ENCODE measurements at places on chromosomes 11 and 22.
A peak's percentile ranks its signal among the peaks of the same experiment; 100 is the strongest.

- DNase-seq = peak; percentile 79
Observed at GRCh38 chr11:117861151-117862018, 15.1 kb downstream of the FXYD6 start.

DNA sequence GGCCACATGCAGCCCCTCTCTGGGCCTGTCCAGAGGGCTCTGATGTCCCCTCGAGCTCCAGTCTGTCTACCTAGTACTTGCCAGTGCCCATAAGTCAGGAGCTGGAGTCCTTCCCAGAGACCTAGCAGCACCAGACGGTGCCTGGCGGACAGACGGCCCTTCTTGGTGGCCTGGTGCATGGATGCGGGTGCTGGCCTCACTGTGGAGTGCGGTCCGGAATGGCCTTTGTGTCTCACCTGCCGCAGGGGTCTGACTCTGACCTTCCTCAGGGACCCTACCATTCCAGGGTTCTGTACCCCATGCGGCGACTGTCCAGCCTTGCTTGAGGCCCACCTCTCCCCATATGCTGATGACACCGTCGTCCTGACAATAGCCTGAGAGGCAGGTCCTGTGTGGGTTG is 29.4 kb upstream of the SMIM38 start:
- DNase-seq = no peak

GRCh38 chr11:69361466-69361865 is 67.5 kb downstream of the MYEOV start:
- no peak for DNase-seq

DNA sequence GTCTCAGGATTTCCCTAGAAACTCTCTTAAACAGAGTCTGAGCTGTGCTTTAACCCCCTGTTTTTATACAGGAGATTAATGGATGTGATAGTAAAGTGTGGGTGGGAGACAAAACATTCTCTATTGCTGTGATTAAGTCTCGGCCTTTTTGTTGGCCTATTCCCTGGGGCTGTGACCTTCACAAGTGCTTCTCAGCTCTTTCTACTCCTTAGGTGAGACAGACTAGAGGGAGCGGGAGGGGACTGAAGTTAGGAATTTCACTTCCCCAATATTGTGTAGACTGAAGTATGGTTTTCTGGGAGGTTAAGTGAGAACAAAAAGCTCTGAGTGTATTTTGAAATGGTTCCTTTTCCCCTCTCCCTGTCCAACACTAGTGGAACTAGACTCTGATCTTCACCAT is 29.8 kb upstream of the OR8B8 start:
- DNase-seq = no peak

DNA sequence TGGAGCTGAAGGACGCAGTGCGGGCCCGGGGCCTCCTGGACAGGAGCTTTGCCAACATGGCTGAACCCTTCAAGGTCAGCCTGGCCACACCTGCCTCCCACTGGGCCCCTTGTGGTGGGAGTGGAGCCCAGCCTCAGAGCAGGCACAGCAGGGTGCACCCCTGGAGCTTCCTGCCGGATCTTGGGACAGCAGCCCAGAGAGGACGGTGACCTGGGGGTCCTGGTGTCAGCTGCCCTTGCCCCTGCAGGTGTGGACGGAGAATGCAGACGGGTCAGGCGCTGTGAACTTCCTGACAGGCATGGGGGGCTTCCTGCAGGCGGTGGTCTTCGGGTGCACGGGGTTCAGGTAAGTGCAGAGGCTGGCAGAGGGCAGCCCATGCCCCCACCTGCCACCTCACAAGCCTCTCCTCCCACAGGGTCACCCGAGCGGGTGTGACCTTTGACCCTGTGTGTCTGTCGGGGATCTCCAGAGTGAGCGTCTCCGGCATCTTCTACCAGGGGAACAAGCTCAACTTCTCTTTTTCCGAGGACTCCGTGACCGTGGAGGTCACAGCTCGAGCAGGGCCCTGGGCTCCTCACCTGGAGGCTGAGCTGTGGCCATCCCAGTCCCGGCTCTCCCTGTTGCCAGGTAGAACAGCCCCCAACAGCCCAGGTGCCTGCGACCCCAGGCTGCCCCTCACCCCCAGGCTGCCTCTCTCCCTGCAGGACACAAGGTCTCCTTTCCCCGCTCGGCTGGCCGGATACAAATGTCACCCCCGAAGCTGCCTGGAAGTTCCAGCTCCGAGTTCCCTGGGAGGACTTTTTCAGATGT is 5.1 kb downstream of the PGGHG start:
- no peak for DNase-seq

GRCh38 chr11:102382384-102382783 is 35.4 kb downstream of the BIRC2 start:
- DNase-seq = no peak

DNA sequence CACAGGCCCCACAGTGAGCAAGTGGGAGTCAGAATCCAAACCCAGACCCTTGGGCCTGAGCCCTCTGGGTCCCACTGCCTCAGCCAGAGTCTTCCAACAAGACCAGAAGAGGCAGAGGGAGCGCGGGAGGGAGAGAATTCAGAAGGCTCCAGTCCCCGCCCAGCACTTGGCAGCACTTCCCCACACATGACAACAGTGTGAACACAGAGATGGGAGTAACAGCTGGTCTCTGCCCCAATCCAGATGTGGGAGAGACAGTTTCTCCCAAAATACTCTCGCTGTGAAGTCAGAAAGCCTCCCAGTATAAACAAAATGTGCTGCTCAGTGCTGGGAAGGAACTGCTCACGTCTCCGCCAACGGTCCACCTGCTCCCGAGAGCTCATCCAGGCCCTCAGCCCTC is 219.9 kb downstream of the MN1 start:
- no peak for DNase-seq

All from NCI-H524 (cell line).